ENCODE measurements at places on chromosomes 2 and 18. TPM values are rescaled to one million over a fixed set of nuclear protein-coding genes. Genes with fewer than 3 reads are reported as not detected.

GRCh38 chr2:1808981-1809422, 64.7 kb upstream of the PXDN start:
- DNase-seq = no peak

DNA sequence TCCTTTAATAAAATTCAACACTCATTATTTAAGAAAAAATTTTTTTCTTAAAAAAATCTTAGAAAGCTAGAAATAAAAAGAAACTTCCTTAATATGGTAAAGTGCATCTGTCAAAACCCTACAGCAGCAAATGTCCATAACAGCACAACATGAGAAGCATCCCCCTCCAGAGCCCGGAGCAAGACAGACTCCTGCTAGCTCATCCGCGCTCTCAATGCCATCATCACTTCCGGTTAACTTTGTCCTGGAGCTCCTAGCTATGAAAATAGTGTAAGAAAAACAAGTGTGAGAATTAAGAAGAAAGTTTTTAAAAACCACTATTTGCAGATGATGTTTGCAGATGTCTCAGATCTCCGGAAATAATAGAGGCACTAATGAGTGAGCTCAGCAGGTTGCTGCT, 103.1 kb downstream of the TEX51 start:
- no peak for DNase-seq

GRCh38 chr18:55549474-55550104, 38.4 kb downstream of the TCF4 start:
- no peak for DNase-seq

GRCh38 chr2:73175663-73176204, 26.6 kb upstream of the NOTO start:
- DNase-seq = peak; percentile 81

GRCh38 chr2:141362311-141362710, 768.5 kb downstream of the LRP1B start:
- DNase-seq = no peak

GRCh38 chr18:7064346-7064745, 53.3 kb downstream of the LAMA1 start:
- no peak for DNase-seq

DNA sequence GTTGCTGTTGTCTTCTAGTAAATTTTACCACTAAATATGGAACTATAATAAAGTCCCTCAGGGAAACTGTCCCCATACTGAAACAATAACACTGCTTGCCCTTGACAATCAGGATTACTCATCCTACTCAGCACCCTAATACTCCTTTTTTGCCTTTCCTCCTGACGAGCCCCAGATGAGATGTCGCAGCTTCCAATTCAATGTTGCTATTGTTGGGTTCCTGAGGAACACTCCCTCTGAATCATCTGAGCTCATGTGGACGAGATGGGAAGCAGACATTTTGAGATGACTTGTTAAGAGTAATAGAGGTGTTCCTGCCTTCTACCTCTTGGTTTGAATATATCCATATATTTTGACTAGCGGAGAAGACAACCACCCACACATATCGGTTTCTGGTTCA, 187.8 kb upstream of the FAM98A start:
- no peak for DNase-seq

DNA sequence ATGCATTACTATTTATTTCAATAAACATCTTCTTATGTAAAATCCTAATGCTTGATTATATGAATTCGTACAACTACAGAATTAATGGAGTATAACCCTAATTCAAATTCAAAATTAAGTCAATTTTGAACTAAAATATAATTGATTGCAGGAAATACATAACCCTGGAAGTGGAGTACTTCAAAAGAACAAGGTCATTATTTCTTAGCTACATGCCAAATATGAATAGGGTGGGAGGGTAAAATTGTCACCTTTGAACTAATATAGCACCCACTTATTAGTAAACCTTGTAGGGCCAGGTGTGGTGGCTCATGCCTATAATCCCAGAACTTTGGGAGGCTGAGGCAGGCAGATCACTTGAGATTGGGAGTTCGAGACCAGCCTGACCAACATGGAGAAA, 895.4 kb upstream of the ACVR2A start:
- DNase-seq = no peak

RTP5 gene
- total RNA-seq = 0.16 TPM

PTGR3 gene
- 45.9 TPM for total RNA-seq

MC4R gene
- total RNA-seq = not detected

TYMS gene
- 3.7 TPM for total RNA-seq

CPS1 gene
- total RNA-seq = not detected

TRIB2 gene
- total RNA-seq = 14.2 TPM

SPHKAP gene
- not detected for total RNA-seq

GKN2 gene
- total RNA-seq = not detected

CNDP1 gene
- not detected for total RNA-seq

Data from transverse colon (tissue), 4 donors.